ENCODE measurements at places on chromosomes 12 and 14.

GRCh38 chr12:131511391-131511802 is 199.5 kb upstream of the SFSWAP start:
- no peak for DNase-seq

- peak; percentile 75 for DNase-seq
These were observed 7.9 kb upstream of the NAA25 start for GRCh38 chr12:112116232-112117060.

DNA sequence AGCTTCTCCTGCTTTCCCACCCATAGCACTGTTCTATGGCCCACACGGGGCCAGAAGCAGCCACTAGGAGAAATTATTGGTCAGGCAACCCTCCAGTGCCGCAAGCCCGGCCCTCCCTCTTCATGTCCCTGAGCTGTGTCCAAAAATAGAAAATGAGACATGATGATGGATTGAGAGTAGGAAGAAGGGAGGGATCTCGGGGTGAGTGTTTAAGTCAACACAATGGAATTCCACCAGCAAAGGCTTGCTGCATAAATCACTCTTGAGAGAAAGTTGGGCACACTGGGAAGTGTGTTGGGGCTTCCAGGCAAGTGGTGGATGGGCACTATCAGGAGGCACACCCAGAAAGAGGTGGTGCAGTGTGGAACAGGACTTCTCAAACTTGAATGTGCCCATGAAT is 94.2 kb downstream of the LLPH start:
- DNase-seq, result no peak

GRCh38 chr12:1246637-1247036 is 255.6 kb downstream of the ERC1 start:
- no peak for DNase-seq

DNA sequence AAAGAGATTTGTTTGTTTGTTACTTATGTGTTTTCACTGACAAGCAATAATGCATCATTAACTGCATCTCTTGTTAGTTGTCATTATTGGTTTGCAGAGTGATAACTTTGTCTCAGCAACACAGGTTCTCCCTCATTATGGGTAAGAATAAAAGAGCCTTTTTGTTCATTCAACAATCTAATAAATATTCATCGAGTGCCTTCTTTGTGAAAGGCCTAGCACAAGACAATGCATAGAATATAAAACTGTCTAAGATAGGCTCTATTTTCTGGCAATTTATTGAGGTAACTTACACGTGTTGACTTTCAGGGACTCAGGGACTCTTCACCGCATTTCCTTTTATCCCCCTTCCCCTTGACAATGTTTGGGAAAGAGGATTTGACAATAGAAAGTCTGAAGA is 95.5 kb upstream of the KRR1 start:
- no peak for DNase-seq

- DNase-seq, result no peak
These were observed 95.7 kb downstream of the PAPLN start for GRCh38 chr14:73333031-73333430.

GRCh38 chr12:75738486-75738885 is 227.1 kb upstream of the KRR1 start:
- no peak for DNase-seq

- no peak for DNase-seq
These were observed 593.8 kb downstream of the RPL10L start for GRCh38 chr14:46057799-46058198.

All from upper lobe of right lung (tissue), 1 donor.